ENCODE measurements at places on chromosomes 16 and 17. TPM values are rescaled to one million over a fixed set of nuclear protein-coding genes. Genes with fewer than 3 reads are reported as not detected.

GRCh38 chr17:17768424-17769088 is 68.2 kb downstream of the SREBF1 start:
- no peaks in the 10 kb centered on the region for H3K27me3 ChIP-seq
- no peak overlapping the region for H3K4me3 ChIP-seq
- no peaks in the 10 kb centered on the region for H3K36me3 ChIP-seq
- H3K4me1 ChIP-seq = peaks cover 5% of the 10 kb centered on the region

GRCh38 chr17:17114592-17115225 is 72.5 kb downstream of the MPRIP start:
- no peaks in the 10 kb centered on the region for H3K27me3 ChIP-seq
- H3K4me3 ChIP-seq = no peak overlapping the region
- peak overlapping the region; percentile 4 for H3K27ac ChIP-seq
- no peak for DNase-seq
- H3K4me1 ChIP-seq = peaks cover 12% of the 10 kb centered on the region
- no peaks in the 10 kb centered on the region for H3K36me3 ChIP-seq

- no peak for DNase-seq
- H3K36me3 ChIP-seq = no peaks in the 10 kb centered on the region
- H3K27ac ChIP-seq = no peak within 1 kb of the TSS
- peak within 1 kb of the TSS; percentile 55 for H3K4me3 ChIP-seq
Measured at GRCh38 chr16:90018652-90019542, at the start of gene DBNDD1. Gene DBNDD1, minus strand, starts transcription at chr16:90019456. Its CDS starts 115 bp downstream, at chr16:90019341.

- no peak overlapping the region for H3K4me3 ChIP-seq
- no peaks in the 10 kb centered on the region for H3K36me3 ChIP-seq
- DNase-seq = no peak
- H3K4me1 ChIP-seq = no peaks in the 10 kb centered on the region
- H3K27me3 ChIP-seq = no peaks in the 10 kb centered on the region
Measured at GRCh38 chr16:84548971-84549844, 44.7 kb upstream of the MEAK7 start.

- no peaks in the 10 kb centered on the region for H3K27me3 ChIP-seq
- no peak overlapping the region for H3K27ac ChIP-seq
- no peak for DNase-seq
- H3K36me3 ChIP-seq = no peaks in the 10 kb centered on the region
- H3K4me3 ChIP-seq = no peak overlapping the region
- H3K4me1 ChIP-seq = no peaks in the 10 kb centered on the region
Measured at GRCh38 chr16:29912087-29912486, 11.8 kb downstream of the ASPHD1 start.

DNA sequence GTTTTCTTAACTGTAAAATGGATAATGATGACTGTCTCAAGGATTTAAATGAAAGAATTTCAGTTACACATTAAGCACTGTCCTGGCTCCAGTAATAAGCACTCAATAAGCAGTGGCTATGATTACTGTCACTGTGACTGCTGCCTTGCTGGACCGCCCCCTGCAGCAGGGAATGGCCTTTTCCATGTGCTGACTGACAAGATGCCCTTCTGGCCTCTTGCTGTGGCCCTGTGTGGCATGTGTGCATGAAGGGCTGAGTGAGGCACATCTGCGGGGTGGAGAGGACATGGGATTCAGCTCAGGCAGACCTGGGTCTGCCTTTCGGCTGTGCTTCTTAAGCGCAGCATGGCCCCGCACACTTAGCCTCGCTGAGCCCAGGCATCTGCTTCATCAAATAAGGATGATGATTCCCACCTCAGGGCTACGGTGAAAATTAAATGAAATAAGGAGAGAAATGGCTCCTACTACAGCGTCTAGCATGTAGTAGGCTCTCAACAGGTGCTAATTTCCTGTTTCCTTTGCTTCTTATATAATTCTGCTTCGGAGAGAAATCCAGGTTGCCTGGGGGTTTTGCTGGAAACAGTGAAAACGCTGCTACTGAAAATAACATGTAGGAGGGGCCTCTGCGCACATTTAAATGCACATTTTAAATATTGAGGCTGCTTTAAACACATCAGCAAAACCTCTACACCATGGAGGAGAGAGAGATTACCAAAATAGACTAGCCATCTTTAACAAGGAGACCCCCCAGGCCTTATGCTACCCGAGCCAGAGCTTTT is 183.9 kb downstream of the PARN start:
- no peaks in the 10 kb centered on the region for H3K27me3 ChIP-seq
- no peak for DNase-seq
- no peaks in the 10 kb centered on the region for H3K4me1 ChIP-seq
- H3K27ac ChIP-seq = no peak overlapping the region
- H3K36me3 ChIP-seq = no peaks in the 10 kb centered on the region
- H3K4me3 ChIP-seq = no peak overlapping the region

DNA sequence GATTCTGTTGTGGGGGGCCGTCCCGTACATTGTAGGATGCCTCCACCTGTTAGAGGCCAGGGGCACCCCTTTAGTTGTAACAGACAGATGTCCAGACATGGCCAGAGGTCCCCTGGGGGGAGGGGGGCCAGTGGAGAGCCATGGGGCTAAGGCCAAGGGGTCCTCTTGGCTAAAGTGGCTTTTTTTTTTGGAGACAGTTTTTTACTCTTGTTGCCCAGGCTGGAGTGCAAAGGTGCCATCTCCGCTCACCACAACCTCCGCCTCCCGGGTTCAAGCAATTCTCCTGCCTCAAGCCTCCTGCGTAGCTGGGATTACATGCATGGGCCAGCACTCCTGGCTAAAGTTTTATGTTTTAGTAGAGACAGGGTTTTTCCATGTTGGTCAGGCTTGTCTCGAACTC is 229.0 kb downstream of the CPPED1 start:
- DNase-seq = no peak
- H3K27me3 ChIP-seq = no peaks in the 10 kb centered on the region
- H3K27ac ChIP-seq = no peak overlapping the region

- no peak overlapping the region for H3K4me3 ChIP-seq
- H3K27ac ChIP-seq = peak overlapping the region; percentile 99
- no peaks in the 10 kb centered on the region for H3K36me3 ChIP-seq
Measured at GRCh38 chr17:82534401-82534812, 14.9 kb downstream of the FOXK2 start.

DNA sequence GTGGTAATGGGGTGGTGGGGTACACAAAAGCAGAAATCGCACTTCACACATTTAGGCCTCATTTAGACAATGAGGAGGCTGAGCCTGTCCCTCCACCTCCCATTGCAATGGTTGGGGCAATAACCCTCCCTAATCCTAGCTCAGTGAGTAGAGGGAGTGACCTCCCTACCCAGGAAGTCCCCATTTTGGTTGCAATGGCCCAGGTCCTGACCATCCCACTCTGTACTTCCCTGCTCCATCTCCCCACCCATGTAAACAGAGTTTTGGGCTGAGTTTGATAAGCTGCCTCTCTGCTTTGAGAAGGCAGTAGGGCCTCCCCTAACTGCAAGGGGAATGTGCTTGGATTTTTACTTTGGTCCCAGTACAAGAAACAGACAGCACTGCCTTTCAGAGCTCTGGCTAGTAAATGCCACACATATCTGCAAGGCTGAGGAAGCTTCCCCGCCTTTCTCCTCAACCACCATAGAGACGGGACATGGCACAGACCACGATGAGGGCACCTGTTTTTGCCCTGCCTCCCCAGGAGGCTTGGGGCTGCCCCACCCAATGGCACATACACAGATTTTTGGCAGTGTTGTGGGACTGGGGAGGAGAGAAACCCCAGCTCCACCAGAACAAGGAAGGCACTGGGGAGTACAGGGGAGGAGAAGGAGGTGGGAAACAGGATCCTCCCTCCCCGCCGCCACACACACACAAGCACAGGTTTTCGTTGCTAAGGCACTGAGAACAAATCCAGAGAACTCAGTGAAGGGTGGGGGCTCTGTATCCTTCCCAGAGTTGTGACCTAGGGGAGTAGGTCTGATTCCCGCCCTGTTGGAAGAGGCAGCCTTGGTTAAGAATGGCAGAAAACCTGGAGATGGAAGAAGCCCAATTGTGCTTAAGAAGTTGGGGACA is 7.3 kb downstream of the VAT1 start:
- H3K36me3 ChIP-seq = no peaks in the 10 kb centered on the region
- H3K4me3 ChIP-seq = no peak overlapping the region
- H3K4me1 ChIP-seq = no peaks in the 10 kb centered on the region
- no peaks in the 10 kb centered on the region for H3K27me3 ChIP-seq
- DNase-seq = no peak
- H3K27ac ChIP-seq = peak overlapping the region; percentile 62

DNA sequence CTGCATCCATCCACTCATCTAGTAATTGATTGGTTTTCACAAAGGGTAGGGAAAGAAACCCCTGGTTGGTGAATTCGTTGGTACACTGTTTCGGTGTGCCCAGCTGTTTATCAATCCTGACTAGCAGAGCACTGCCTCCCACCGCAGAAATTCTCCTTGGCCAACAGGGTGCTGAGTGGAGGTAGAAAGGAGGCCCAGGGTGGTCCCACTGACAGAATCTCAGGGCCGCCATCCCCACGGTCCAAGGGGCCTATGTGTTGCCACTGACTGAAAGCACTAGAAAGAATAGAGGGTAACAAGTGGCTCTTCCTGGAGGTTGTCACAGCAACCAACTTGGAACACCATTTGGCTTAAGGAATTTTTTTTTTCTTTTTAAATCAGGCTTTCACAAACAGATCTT is 8.4 kb upstream of the RCVRN start:
- H3K27me3 ChIP-seq = no peaks in the 10 kb centered on the region
- no peaks in the 10 kb centered on the region for H3K36me3 ChIP-seq
- no peaks in the 10 kb centered on the region for H3K4me1 ChIP-seq
- no peak overlapping the region for H3K27ac ChIP-seq

DNA sequence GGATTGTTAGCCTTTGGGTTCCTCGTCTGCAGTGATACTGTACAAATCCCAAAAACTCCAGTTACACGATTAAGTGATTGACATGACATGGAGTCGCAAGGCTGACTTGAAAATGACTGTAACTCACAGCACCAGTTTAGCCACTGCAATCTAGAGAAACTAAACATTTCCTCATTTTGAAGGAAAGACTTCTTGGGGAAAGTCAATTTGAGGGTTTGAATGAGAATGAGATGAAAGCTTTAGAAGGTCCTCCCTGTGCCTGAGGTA is 4.8 kb downstream of the BANP start:
- no peak for DNase-seq
- H3K27me3 ChIP-seq = no peaks in the 10 kb centered on the region
- no peaks in the 10 kb centered on the region for H3K36me3 ChIP-seq
- H3K4me1 ChIP-seq = peaks cover 3% of the 10 kb centered on the region

DNA sequence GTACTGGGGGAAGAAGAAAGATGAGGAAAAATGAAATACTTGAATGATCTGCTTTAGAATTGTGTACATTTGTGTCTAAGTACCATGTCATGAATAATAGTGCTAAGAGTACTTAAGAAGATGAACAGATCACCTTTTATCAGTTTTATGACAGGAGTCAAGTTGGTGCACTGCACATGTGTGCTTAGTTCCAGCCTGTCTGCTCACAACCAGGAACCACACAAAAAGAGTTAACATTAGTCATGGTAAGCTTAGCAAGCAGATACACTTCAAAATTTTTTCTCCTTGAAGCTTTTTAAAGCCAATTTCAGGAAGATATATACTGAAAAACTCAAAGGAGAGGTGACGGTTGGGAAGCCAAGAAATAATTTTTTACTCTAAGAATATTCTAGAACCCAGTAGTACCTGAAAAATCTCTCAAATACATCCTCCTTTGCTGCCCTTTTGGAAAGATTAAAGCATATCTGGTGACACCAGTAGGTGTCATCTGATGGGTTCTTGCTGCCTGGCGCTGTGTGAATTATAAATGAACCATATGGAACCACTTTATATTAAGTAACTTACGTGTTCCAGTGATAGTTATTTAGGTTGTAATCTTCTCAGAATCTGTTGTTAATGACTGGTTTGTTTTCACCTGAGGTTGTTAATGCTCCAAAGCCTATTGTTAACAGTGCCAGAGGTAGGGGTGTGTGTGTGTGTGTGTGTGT is 93.4 kb downstream of the MSI2 start:
- no peaks in the 10 kb centered on the region for H3K36me3 ChIP-seq
- DNase-seq = no peak
- no peaks in the 10 kb centered on the region for H3K4me1 ChIP-seq
- H3K4me3 ChIP-seq = no peak overlapping the region
- H3K27ac ChIP-seq = no peak overlapping the region

- H3K27ac ChIP-seq = no peak overlapping the region
- no peaks in the 10 kb centered on the region for H3K36me3 ChIP-seq
- H3K4me1 ChIP-seq = no peaks in the 10 kb centered on the region
Measured at GRCh38 chr16:10600782-10601443, 20.5 kb upstream of the EMP2 start.

GRCh38 chr17:29616300-29617048 is 6.2 kb downstream of the CORO6 start:
- H3K4me3 ChIP-seq = peak overlapping the region; percentile 34
- no peaks in the 10 kb centered on the region for H3K36me3 ChIP-seq
- H3K27me3 ChIP-seq = no peaks in the 10 kb centered on the region
- no peak overlapping the region for H3K27ac ChIP-seq

DNA sequence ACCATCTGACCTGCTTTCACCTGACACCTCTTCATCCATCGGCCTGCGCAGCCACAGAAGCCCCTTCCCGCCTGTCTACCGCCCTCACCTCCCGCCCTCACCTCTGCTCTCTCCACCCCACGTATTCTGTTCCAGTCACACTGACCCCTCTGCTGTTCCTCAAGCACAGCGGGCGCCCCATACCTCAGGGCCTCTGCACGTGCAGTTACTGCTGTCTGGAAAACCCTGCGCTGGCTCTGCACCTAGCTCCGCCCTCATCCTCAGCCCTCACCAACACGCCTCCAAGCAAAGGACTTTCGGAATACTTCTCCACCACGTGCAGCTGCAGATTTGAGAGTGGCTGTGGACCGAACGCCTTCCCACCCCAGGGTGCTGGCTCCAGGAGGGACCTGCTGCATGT is 24.6 kb upstream of the PABPN1L start:
- no peak overlapping the region for H3K4me3 ChIP-seq
- H3K27me3 ChIP-seq = no peaks in the 10 kb centered on the region
- no peaks in the 10 kb centered on the region for H3K4me1 ChIP-seq
- no peak for DNase-seq

DNA sequence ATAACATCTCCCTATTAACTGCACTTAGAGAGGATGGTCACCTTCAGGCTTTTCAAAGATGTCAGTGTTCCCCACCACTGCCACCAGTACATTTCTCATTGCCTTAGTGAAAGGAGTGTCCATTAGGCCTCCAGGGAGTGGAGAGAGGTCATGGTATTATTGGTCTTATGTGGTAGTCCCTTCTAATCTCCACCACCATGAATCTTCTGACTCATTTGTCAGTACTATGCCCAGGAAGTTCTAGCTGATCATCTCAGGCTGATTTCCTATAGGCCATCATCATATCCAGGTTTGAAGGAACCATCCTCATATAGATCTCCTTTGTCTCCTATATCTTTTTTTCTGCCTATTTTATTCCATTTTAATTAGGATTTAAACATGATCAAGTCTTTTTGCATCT is 221.5 kb downstream of the CYB561 start:
- no peak overlapping the region for H3K27ac ChIP-seq
- no peak overlapping the region for H3K4me3 ChIP-seq
- no peaks in the 10 kb centered on the region for H3K36me3 ChIP-seq
- H3K4me1 ChIP-seq = no peaks in the 10 kb centered on the region
- DNase-seq = no peak

- H3K27me3 ChIP-seq = no peaks in the 10 kb centered on the region
- no peak overlapping the region for H3K4me3 ChIP-seq
- no peak overlapping the region for H3K27ac ChIP-seq
- no peak for DNase-seq
- H3K4me1 ChIP-seq = no peaks in the 10 kb centered on the region
- no peaks in the 10 kb centered on the region for H3K36me3 ChIP-seq
Measured at GRCh38 chr17:27669136-27669535, 38.1 kb downstream of the LGALS9 start.

The RAPGEFL1 gene
- total RNA-seq = 21.5 TPM

The DPEP1 gene
- total RNA-seq = not detected

The KRT20 gene
- 0.29 TPM for total RNA-seq

The TADA2A gene
- total RNA-seq = 13.8 TPM

The SLC16A13 gene
- total RNA-seq = not detected

The HOXB3 gene
- total RNA-seq = 11.3 TPM

The SMYD4 gene
- total RNA-seq = 101 TPM

The KCTD11 gene
- 2.6 TPM for total RNA-seq

The PRSS36 gene
- total RNA-seq = 0.76 TPM

All from uterus (tissue), 4 donors.